Left forelimb (tissue), 1 donor: ENCODE measurements at places on chromosomes 16 and 17.

GRCh38 chr17:10626390-10626789 is 30.7 kb downstream of the MYH3 start:
- DNase-seq = no peak

DNA sequence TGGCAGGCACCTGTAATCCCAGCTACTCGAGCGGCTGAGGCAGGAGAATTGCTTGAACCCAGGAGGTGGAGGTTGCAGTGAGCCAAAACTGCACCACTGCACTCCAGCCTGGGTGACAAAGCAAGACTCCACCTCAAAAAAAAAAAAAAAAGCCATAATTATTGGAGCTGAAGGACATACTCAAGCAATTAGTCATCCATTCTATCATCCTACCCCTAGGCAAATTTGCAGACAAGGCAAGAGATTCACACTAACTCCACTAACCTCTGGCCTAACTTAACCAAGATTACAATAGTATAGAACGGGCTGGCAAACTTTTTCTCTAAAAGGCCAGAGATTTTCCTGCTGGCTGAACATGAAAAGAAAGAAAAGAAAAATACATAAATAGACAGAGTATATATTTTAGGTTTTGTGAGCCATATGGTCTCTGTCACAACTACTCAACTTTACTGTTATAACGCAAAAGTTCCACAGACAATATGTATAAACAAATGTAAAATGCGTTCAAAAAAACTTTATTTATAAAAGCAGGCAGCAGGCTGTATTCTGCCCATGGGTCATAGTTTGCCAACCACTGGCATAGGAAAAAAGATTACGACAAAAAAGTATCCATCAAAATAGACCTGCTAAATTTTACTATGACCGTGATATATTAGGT is 29.7 kb downstream of the BRIP1 start:
- no peak for DNase-seq

DNA sequence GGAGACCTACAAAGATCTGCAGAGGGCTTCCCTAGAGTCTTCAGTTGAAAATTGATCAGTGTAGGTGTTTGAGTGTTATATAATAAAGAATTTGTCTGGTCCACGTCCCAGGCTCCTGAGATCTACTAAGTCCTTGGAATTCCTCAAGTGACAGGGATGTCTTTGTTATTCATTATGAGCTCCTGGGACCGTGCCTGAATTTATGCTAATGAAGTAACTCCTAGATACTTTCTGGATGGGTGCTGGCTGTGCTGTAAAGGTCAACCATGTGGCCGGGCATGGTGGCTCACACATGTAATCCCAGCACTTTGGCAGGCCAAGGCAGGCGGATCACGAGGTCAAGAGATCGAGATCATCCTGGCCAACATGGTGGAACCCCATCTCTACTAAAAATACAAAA is 43.7 kb downstream of the CDC27 start:
- DNase-seq = no peak

- no peak for DNase-seq
These were observed 5.7 kb downstream of the GRN start for GRCh38 chr17:44350733-44351226.
